NCI-H1105 treated with DMSO at 0.1 percent for 48 hours (cell line): ENCODE measurements at places on chromosomes 16 and 17.

DNA sequence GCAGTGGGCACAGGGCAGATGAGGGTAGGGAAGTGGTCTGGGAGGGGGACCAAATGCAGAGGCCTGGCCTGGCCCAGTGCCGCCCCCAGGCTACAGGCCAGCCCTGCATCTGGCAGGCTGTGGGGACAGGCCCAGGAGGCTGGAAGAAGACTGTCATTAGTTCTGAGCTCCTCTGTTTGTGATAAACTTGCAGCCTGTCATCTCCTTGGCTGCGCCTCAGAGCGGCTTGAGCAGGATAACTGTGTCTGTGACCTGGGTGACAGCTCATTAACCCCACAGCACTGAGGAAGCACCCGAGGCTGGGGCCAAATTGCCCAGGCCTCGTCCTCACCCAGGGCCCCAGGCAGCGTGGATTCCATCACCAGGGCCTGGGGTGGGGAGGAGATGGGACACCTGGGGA lies 23.9 kb downstream of the ABCC3 start:
- no peak for DNase-seq

DNA sequence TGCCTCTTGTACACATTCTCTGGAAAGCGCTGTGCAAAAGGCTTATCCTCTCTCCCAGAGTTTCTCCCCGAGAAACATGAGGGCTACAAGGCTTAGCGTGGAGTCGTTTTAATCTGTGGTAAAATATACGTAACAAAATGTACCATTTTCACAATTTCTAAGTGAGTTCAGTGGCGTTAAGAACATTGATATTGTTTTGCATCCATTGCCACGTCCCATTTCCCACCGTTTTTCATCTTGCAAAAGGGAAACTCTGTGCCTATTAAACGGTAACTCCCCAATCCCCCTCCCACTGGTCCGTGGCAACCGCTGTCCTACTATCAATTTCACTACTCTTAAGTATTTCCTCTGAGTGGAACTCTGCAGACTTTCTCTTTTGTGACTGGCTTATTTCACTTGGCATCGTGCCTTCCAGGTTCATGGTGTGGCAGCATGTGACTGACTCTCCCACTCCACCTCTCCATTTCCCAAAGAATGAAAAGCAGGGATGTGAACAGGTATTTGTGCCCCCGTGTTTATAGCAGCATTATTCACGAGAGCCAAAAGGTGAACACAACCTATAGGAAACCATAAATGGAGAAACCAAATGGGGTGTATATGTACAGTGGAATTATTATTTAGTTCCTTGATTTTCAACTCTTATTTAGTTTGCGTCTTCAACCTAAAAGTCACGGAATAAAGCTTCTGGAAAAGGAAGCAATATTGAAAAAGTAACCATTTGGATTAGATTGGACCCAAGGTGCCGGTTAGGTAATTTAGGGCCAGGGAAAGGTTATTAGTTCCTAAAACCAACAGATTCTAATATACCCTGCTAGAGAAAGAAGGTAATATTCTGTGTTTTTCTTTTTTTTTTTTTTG lies 1.1 kb upstream of the USP32 start:
- DNase-seq: peak; percentile 62

GRCh38 chr16:82629441-82630027 lies 2.8 kb downstream of the CDH13 start:
- DNase-seq: no peak

DNA sequence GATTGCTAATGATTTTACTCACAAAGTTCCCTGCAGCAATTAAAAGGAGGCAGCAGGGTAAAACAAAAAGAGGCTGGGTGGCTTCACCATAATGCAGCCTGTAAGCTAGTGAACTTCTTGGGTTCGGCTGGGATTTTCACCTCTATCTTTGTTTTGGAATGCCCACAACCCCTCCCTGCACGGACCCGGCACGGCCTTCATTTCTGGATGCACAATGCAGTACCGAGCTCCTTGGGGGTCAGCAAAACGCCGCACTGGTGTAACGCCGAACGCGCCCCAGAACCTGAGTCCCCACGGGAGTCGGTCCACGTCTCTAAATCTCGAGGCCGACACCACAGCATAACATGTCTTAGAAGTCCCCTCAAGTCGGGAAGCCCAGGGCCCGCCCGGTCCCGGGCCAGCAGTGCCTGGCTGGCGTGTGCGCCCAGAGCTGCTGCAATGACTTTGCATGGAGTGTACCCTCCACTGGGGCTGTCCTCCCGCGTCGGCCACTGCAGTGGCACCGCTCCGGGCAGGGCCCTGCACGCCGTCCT lies 759 bp downstream of the UBE2O start:
- no peak for DNase-seq

DNA sequence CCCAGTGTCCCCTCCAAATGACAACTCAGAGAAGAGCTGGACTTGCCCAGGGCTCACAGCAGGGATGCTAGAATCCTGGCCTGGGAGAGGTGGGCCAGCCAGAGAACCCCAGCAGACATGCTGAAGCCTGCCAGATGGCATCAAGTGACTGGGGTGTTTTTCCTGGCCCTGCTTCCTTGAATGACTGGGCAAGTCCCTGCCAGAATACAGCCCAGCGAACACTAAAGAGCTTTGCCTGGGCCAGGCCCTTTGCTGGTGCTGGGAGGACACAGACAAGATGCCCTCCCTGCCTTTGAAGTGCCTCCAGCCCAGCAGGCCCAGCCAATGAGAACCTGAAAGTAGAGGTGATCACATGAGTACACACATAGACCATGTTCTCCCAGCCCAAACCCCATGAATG lies 11.5 kb downstream of the ZNF319 start:
- peak; percentile 29 for DNase-seq
